Mucosa of descending colon (tissue), 3 donors: ENCODE measurements at places on chromosomes 4 and X. TPM values are rescaled to one million over a fixed set of nuclear protein-coding genes. Genes with fewer than 3 reads are reported as not detected.

DNA sequence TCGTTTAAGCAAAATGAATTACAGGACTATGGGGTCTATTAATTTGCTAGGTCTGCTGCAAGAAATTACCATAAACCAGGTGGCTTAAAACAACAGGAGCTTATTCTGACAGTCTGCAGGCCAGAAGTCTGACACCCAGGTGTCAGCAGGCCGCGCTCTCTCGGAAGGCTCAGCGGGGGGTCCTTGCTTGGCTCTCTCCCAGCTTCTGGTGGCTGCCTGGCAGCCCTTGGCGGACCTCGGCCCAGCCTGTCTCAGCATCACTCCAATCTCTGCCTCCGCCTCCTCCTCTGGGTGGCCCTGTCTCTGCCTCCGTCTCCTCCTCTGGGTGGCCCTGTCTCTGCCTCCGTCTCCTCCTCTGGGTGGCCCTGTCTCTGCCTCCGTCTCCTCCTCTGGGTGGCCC, 580.5 kb upstream of the FAT1 start:
- DNase-seq: no peak

DNA sequence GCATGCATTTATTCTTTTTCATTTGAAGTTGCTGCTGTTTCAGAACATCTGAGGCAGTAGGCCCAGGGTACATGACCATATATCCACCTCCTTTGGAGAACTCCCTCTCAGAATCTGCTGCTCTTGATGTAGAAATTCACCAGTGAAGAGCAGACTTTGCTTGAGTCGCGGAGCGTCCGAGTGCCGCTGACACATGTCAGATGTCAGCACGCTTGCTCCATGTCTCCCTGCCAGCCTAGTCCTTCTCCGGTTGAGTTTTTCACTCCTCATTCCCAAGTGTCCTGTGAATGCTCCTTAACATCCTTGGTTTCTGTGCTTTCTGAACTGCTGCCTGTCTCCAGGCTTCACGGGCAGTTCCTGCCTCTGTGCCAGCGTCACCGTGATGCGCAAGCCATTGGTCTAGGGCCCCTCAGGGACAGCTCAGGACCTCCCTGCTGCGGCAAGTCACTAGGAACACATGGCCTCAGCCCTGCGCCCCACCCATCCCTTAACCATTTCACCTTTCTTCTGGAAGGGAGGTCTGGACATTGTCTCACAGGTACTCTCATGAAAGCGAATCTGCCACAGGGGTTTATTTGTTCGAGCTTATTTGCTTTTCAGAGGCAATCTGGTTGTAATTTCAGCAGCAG, 93.1 kb upstream of the RBPJ start:
- DNase-seq: no peak

GRCh38 chrX:140250391-140250790, 254.5 kb downstream of the SOX3 start:
- no peak for DNase-seq

- DNase-seq: no peak
Measured at GRCh38 chr4:22090661-22091351, 142.2 kb upstream of the KCNIP4 start.

DNA sequence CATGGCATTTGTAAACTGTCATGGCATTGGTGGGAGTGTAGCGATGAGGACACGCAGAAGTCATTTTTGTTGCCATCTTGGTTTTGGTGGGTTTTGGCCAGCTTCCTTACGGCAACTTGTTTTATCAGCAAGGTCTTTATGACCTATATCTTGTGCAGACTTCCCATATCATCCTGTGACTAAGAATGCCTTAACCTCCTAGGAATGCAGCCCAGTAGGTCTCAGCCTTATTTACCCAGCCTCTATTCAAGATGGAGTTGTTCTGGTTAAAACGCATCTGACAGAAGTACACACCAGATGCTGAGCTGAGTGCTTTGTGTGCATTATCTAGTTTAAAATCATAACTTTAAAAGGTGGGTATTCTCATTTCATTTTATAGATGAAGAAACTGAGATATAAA, 268.8 kb upstream of the GALNT7 start:
- DNase-seq: no peak

DNA sequence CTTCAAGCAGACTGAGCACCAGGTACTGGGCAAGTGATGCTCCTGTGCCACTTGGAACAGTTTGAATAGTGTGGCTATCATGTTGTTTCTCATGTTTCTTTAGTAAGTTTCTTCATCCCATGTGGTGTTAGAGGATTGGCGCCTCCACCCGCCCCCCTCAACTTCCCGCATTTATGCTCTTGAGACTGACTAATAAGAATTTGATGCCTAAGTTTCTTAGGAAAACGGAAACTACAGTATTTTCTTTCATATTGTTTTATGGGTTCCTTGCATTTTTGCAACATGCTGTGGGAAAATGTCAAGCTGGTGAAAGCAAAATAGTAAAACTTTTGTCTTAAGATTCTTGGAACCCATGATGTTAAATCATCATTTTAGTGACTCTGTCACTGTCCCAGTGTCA, 101.2 kb upstream of the SLC4A4 start:
- no peak for DNase-seq

- no peak for DNase-seq
Measured at GRCh38 chr4:86223472-86223871, 136.4 kb downstream of the MAPK10 start.

GRCh38 chrX:148498067-148498466, 2.4 kb upstream of the AFF2 start:
- DNase-seq: no peak

DNA sequence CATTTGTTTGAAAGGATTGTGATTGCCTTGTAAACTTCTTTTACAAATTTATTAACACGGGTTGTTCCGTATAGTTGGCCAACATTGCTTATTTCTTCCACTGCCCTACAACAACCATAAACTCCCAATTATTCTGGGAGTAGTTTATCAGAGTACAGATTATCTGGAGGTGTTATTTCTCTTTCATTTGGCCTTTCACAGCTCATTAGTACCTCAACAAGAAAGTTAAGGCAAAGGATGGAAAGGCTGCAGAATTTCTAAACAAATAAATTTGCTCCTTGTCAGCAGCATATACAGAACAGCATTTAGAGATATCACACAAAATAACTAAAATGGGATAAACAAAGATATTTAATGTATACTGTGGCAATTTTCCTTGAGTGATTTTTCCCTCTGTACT, 548.8 kb downstream of the DMD start:
- DNase-seq: no peak

GRCh38 chr4:94508806-94509205, 57.1 kb downstream of the PDLIM5 start:
- DNase-seq: no peak

DNA sequence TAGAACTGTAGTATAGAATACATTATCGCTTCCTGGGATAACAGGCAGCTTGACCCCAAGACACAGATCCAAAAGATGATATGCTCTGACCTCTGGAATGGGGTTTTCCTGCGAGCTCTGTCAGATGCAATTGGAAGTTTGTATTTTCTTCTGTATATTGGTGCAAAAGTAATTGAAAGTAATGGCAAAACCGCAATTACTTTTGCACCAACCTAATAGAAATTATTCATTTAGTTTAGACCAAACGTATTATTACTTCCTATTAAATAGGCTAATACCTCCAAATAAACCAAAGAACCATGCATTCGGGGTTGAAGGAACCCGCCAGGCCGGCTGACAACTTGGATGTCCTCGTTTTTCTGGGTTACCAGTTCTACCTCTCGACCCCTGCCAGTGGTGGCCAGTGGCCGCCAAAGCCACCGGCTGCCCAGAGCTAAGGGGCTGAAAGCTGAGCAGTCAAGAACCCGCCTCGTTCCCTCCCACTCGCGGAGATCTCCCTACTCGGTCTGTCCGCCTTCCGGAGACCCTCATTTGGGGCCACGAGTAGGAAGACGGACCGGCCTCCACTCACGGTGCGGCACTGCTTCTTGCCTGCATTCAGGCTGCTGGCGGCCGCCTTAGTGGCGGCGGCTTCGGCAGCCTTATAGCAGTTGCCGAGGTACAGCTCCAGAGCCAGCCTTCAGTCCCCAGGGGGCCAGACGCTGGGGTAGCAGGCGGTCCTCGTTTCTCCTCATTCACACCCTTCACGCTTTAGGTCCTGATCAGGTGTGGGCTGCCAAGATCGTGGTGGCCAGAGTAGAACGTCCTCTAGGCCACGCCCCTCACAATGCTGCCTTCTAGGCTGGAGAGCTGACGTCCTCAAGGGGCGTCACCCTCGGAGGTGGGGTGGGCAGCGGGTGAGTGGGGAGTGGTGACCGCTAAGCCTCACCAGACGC, 121.9 kb downstream of the RBMX2 start:
- DNase-seq: peak; percentile 22

DNA sequence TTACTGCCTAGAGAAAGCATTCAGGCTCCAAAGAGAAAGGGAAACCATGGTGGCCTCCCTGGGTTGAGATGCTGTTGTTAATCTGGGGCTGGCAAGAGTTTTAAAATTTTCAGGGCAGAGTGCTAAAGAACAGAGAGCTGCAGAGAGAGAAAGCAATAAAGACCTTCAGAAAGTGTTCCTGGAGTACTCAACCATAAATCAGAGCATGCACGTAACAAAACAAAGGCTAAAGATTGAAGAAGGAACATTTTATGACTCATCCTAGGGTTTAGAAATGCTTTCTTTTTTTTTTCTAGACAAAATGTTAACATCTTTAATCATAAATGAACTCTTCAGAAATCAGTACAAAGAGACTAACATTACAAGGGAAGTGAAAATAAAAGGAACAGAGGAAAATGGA, 562.3 kb upstream of the NDST4 start:
- DNase-seq: no peak

GRCh38 chr4:170022211-170022610, 4.0 kb downstream of the MFAP3L start:
- no peak for DNase-seq

GRCh38 chrX:24184018-24184417, 34.5 kb downstream of the ZFX start:
- DNase-seq: no peak

GRCh38 chr4:54085284-54085683, 14.7 kb upstream of the GSX2 start:
- DNase-seq: no peak

DNA sequence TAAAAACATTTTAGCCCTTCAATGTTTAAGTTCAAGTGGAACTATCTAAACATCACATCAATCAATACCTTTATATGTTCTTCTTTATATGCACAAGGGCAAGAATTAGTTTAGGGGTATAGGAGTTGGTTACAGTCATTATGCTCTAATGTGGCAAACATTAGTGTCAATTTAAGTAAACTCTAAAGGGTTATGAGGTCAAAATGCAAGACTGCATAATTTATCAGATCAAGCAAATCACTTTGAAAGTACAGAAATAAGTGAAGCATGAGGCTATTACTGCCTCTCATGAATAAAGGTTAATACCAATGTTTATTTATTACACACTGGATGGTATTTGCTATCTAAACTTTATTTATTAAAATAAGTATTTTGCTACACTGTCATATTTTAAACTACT, 59.7 kb downstream of the MAB21L2 start:
- no peak for DNase-seq

- no peak for DNase-seq
Measured at GRCh38 chrX:16578218-16578617, 71.7 kb upstream of the S100G start.

- DNase-seq: no peak
Measured at GRCh38 chrX:15336023-15336413, 695 bp upstream of the PIGA start.

- no peak for DNase-seq
Measured at GRCh38 chrX:108126661-108127060, 35.1 kb downstream of the ATG4A start.

The ADGRL3 gene
- 4.3 TPM for total RNA-seq

The TSPAN7 gene
- total RNA-seq: 61.4 TPM

The FGD1 gene
- total RNA-seq: 8.1 TPM

The MTTP gene
- 0.20 TPM for total RNA-seq

The APBB2 gene
- total RNA-seq: 68.3 TPM

The MAGEA2B gene
- not detected for total RNA-seq

The F8A2 gene
- total RNA-seq: not detected

The MAGEE1 gene
- total RNA-seq: 0.77 TPM

The DDX53 gene
- not detected for total RNA-seq

The ZNF630 gene
- total RNA-seq: 3.2 TPM

The NPY1R gene
- total RNA-seq: 2.8 TPM
